ENCODE measurements at places on chromosomes 12 and 14. TPM values are rescaled to one million over a fixed set of nuclear protein-coding genes. Genes with fewer than 3 reads are reported as not detected.
A peak's percentile ranks its signal among the peaks of the same experiment; 100 is the strongest.

The LHX5 gene
- total RNA-seq, result 0.40 TPM

The MYRFL gene
- total RNA-seq, result not detected

The RDH12 gene
- total RNA-seq, result not detected

The AHNAK2 gene
- 35.9 TPM for total RNA-seq

The LRRC10 gene
- total RNA-seq, result not detected

The SPATA7 gene
- 42.9 TPM for total RNA-seq

The SCNN1A gene
- 0.29 TPM for total RNA-seq

The TCL1A gene
- not detected for total RNA-seq

The PIK3C2G gene
- 0.10 TPM for total RNA-seq

The CAND1 gene
- 79.1 TPM for total RNA-seq

The DPF3 gene
- total RNA-seq, result not detected

The LRP1-AS gene
- total RNA-seq, result not detected

The PMCH gene
- total RNA-seq, result not detected

The SERPINA10 gene
- not detected for total RNA-seq

The OR6C2 gene
- not detected for total RNA-seq

DNA sequence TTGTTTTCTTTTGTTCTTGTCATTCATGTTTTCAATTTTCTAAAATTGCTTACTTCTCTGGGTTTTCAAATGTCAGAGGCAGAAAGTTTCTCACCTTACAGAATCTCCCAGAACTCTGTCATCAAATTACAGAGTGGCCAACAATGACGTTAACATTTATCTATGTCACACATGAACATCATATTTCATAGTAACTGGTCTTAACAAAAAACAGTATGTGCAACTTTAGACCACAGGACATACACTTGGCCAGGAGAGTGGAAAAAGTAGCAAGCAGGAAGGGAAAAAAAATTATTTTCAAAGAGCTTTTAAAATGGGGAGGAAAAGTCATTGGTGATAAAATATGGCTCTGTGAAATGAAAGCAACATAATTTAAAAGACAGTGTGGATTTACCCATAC is 426.5 kb downstream of the MED13L start:
- DNase-seq, result no peak

- no peak for DNase-seq
Measured at GRCh38 chr12:75943730-75944096, 87.9 kb downstream of the PHLDA1 start.

DNA sequence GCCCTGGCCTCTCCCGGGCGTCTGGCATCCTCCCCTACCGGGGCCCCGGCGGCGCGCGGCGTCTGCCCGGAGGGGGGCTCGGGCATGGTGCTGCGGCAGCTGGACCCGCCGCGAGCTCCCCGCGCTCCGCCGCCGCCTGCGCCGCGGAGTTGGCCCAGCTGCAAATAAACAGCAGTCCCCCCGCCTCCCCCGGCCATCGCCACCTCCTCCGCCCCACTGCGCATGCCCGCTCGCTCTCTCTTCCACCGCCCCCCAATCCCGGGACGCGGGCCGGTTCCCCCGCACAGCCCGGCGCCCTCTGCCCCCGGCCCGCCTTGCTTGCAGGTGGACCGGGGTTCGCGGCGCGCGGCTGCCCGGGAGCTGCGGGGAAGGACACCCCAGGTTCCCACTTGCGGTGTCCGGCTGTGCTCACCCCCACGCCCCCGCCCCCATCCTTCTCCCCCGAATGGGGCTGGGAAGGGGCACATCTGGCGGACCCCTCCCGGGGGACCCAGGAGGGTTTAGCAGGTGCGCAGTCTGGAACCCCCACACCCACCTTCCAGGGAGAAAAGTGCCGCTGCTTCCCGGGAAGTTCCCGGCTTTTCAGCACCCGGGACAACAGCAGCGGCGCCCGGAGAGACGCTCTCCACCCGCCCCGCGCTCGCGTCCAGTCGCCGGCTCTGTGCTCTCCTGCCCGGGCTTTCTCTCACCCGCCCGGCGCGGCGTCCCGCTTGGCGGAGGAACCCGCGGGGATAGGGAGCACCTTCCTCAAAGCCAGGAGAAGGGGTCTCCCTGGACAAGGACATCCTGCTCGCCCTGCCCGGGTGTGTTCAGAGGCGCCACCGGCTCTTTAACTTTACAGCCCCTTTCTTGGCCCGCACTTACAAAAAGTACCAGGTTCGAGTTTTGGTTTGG is at the start of gene TMTC1:
Gene TMTC1, minus strand, starts transcription at position 170 of the 894 bp plus-strand sequence. CDS start 191 bp downstream, outside the sequence.
- peak; percentile 41 for DNase-seq

DNA sequence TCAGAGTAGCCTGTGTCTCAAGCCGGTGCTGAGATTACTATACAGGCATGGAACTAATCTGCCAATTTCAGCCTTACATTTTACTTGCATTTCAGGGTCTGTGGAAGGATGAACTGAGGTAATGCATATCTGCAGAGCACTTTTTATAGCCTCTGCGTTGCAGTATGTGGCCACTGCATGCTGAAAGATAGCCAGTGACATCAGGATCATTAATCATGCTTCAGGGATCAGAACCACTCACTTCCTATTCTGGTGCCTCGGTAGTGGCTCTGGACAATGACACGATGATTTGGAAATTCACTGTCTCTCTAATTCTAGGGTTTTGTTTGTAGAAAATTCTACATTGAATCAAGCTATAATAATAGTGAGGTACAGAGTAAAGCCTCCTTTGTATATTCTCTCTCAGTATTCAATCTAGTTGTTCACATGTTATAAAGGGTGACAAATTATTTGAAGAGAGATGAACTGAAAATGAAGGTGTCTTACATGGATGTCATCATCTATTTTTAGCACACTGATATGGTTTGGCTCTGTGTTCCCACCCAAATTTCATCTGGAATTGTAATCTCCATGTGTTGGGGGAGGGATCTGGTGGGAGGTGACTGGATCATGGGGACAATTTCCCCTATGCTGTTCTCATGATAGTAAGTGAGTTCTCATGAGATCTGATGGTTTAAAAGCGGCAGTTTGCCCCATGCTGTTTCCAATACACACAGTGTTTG is 554.3 kb upstream of the MIS18BP1 start:
- DNase-seq, result no peak

GRCh38 chr12:66538970-66539369 is 139.9 kb downstream of the GRIP1 start:
- no peak for DNase-seq

DNA sequence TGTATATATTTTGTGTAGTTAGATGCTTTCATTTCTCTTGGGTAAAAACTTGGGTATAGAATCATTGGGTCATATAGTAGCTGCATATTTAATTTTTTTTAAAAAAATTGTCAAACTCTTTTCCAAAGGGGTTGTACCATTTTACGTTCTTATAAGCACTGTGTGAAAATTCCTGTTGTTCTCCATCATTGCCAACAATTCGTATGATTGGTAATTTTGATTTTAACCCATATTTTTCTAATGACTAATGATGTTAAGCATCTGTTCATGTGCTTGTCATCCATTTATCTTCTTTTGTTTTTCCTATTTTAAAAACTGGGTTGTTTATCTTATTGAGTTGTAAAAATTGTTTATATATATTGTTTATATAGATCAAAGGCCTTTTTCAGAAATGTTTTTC is 77.4 kb downstream of the OTOGL start:
- no peak for DNase-seq

- no peak for DNase-seq
Measured at GRCh38 chr14:64952598-64953309, 10.2 kb upstream of the GPX2 start.

DNA sequence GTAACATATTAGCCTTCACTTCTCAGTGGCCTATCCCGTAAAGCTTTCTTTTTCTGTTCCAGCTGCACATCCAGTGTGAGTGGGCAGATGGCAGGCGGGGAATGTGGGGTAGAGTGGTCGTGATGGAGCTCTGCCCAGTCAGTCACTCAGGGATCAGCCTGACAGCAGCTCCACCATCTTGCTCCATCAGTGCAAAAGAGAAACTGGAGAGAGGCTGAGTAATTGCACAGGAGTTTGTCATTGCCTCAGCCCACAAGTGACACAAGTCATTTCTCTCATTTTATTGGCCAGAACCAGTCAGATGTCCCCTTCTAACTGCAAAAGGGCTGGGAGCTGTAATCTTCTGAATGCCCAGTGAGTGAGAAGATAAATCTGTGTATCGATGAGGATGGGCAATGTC is 66.5 kb downstream of the ATP23 start:
- no peak for DNase-seq

DNA sequence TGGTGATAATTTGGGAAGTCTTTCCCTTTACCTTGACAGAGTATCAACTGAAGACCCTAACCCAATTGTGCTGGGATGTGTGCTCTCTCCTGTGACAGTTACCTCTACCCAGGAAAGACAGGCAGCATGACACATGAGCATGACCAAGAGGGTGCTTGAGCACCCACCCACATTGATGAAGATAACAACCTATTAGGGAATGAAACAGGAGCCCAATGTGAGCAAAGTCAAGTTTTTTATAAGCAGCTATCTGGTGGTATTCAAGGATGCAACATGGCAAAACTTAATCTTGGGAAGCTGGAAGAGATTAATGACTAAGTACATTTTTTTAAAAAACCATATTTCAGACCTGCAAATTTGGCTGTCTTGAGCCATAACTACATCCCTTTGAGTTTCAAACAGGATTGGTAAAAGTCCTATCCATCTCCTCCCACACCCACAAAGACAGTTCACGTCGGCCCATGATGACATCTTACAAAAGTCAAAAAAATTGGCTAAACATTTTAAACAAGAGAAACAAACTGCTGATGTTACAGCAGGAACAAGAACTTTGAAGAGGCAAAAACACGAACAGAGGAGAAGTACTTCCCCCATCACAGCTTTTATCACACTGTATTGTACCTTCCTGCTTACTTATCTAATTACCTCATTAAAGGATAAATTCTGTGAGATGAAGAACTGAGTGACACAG is 60.3 kb downstream of the MED13L start:
- no peak for DNase-seq

GRCh38 chr14:20350860-20351259 is 7.4 kb downstream of the PARP2 start:
- DNase-seq, result no peak

DNA sequence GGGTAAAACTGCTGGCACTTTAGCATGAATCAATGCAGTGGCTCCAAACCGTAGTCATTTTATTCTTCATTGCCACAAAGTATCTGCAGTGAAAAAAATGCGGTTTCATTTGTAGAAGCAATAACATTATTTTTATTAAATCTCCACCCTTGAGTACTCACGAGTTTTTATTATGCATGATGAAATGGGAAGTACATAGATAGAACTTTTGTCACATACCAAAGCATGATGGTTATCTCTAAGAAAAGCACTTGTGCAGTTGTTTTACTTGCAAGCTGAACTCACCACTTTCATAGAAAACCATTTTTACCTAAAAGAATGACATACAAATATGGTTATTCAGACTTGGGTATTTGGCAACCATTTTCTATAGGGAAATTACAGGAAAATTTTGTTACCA is 90.3 kb downstream of the PELI2 start:
- no peak for DNase-seq

DNA sequence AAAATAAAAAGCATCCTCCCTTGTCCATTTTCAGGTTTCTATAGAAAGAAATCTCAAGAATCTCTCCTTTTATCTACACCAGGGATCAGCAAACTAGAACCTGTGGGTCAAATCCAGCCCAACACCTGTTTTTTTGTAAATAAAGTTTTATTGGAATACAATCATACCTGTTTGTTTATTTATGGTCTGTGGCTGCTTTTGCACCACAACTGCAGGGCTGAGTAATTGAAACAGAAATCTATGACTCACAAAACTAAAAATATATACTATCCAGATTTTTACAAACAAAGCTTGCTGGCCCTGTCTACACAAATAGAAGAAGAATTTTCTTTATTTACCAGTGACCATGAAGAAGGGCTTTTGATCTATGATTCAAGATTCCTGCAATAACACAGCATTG is 95.1 kb upstream of the COCH start:
- DNase-seq, result no peak

DNA sequence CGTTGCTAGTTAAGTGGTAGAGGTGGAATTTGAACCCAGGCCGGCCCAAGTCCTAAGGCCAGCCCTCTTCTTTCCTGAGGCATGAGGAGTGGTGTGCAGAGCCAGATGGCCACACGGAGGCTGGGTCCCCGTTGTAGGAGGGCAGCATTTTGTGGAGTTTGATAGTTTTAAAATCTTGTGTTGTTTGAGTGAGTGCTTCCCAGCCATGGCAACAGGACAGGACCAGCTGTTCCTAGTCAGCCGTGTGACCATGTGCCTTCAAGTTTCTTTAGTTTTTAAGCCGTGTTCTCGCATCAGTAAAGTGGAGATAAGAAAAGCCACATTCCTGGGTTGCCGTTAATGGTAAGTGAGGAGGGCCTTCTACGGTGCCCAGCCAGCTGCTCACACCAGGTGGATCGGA is 44.4 kb downstream of the UBE3B start:
- DNase-seq, result no peak

Data from NCI-H460 (cell line).